ENCODE measurements at places on chromosomes 7 and 10.

- DNase-seq: no peak
Observed at GRCh38 chr7:91085175-91085574, 179.1 kb upstream of the FZD1 start.

- DNase-seq: peak; percentile 3
Observed at GRCh38 chr7:31633894-31634494, 53.0 kb upstream of the PPP1R17 start.

GRCh38 chr10:96470116-96470743 lies 43.5 kb downstream of the TLL2 start:
- DNase-seq: no peak

DNA sequence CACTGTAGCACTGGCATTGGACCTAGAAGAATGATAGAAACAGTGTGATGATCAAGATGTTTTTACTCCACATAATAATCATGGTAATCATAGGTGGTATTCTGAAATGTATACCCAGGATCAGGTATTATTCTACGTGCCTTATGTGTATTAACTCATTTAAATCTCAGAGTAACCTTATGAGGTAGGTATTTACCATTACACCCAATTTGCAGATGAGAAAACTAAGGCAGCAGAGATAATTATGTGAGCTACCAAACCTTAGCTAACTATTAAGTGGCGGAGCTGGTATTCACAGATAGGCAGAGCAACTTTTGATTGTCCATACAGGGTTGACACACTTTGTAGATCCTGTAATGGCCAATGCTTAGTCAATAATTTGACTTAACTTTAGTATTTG lies 2.5 kb downstream of the CAMK1D start:
- no peak for DNase-seq

DNA sequence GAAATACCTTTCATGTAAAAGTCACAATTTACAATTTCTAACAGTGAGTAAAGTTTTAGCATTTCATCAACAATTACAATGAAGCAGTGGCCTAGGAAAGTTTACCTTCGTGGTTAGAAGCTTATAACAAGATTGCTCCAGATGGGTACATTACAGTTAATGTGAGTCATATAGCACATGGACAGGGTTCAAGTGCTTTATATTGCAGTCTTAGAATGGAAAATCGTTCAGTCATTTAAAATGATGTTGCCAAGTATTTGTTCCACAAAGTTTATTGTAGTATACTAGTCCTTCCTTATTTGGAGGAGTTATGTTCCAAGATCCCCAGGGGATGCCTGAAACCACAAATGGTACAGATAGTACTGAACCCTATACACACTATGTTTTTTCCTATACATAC lies 174.6 kb upstream of the TARP start:
- DNase-seq: no peak

DNA sequence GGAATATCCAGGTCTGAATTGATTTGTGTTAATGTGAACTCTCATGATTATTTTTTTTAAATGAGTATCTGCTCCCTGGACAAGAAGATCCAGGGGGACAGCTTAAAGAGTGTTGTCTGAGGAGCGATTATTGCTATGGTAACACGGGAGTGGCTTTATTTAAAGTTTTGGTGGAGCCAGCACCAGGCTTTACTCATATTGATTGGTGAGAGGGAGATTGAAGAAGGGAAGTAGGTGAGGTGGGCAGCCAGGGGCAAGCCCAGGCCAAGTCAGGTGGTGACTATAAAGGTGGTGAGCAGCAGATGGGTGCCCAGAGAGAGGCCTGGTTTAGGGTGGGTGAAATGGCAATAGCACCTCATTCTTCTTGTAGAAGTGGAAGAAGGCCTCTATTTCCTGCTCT lies 10.2 kb upstream of the AGR2 start:
- DNase-seq: no peak

- no peak for DNase-seq
Observed at GRCh38 chr10:119642556-119643111, 8.5 kb upstream of the BAG3 start.

DNA sequence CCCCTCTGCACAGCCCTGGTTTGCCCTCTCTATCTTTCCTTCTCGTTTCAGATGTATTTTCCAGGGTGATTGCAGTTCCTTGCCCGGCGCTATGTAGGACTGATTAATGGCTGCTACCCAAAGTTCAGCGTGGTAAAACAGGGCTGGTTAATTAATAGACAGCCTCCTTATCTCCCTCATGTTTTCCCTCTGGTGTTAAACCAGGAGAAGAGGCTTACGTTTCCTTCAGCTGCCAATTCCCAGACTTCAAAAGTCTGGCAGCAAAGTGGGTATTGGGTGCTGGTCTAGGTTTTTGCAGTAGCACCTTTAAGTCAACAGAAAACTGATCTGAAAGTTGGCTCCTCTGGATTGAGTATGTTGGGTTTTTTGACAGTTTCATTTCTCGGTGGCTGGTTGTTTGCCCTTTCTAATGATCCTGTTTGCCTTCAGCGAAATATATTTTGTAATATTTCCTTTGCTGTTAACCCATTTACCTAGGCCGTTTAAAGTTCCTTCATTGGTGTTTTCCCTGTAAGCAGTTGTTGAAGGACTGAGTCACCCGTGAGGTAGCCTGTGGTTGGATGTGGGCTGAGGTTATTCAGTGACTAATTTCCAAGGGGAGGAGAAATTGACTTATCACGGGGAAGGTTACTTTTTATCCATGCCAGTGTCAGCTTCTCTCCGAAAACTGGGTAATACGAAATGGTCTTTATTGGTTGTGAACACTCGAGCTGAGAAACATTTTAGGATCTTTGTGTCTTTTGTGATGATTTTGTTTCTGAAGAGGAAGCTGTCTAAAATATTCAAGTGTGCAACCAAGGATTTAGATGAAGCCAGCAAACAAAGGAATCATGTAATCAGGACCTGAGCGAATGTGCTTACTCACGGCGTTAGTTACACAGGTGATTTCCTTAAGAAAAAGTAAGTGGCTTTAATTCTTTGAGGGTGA lies 257.2 kb downstream of the KIAA1217 start:
- DNase-seq: peak; percentile 15

GRCh38 chr10:114767986-114768821 lies 53.4 kb upstream of the FHIP2A start:
- no peak for DNase-seq

GRCh38 chr10:101611096-101611905 lies 23.2 kb downstream of the DPCD start:
- DNase-seq: no peak

DNA sequence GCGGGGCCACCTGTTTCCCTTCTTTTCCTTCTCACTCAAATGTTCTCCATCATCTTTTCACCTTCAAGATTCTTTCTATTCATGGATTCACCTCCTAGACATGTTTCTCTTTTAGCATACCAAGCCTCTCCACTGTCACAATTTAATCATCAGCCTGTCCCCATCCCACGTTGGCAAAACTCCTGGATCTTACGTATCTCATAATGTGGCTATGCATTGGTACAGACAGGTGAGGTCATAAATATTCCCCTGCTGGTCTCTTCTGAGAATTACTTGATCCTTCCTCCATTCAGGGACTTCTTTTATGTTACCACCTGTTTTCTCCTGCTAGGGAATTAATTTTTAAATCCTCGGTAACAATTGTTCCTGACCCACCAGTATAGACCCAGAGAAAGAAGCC lies 262.6 kb upstream of the NEBL start:
- DNase-seq: no peak
